ENCODE measurements at places on chromosomes 4 and X.

DNA sequence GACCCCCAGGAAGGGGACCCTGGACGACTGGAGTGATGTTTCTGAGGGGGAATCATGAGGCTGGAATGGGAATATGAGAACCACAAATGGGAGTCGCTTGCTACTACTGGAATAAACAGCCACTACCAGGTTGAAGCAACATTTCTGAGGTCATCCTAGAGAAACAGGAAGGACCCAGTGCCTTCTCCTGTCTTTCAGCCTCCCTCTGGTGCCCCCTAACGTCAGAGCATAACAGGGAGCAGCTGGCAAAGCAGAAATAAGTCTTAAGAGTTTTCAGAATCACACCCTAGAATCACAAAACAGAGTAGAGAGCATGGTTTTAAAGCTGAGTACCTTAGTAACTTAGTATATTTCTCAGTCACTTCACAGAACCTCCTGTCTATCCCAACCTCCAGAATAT is 347.8 kb upstream of the PITX2 start:
- DNase-seq = no peak

- no peak for DNase-seq
Measured at GRCh38 chrX:4844376-4844775, 1130.9 kb upstream of the PRKX start.

- DNase-seq = no peak
Measured at GRCh38 chrX:120452131-120452530, 17.0 kb downstream of the LAMP2 start.

DNA sequence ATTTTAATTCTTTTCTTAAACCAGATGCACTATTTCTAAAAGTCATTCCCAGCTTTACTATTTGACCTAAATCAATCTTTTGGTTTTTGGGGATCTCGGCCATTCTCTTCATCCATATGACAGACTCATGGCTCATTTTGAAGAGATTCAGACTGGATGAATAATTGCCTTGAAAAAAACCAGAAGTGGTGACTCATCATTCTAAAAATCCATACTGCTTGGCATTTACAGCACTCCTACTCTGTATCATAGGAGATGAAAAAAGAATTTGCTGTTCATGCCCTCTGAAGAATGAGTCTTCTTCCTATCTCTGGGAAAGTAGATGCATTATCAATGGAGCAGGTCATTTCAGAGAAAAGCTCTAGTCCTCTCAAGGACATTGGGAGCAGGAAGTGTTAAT is 220.5 kb upstream of the RPS6KA3 start:
- no peak for DNase-seq

- DNase-seq = no peak
Measured at GRCh38 chr4:141898346-141898745, 262.0 kb downstream of the IL15 start.

- DNase-seq = no peak
Measured at GRCh38 chr4:169024762-169025161, 14.7 kb upstream of the CBR4 start.

DNA sequence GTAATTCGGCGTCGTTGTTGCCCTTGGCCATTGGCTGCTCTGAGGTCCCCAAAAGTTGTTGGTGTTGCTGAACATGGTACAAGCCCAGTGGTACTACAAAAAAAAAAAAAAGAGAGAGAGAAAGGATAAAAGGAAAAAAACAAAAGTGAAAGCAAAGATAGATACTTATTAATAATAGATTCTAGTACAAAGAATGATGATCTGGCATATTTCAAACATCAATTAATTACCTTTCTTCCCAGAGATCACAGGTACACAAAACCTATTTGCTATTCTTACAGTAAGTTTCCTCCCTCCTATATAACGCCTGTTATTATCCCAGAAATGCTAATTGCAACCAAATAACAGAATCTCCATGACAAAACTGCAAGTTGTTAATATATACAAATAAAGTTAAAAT is 188.9 kb downstream of the FBXW7 start:
- DNase-seq = no peak

GRCh38 chr4:32010221-32010620 is 1290.1 kb downstream of the PCDH7 start:
- no peak for DNase-seq

DNA sequence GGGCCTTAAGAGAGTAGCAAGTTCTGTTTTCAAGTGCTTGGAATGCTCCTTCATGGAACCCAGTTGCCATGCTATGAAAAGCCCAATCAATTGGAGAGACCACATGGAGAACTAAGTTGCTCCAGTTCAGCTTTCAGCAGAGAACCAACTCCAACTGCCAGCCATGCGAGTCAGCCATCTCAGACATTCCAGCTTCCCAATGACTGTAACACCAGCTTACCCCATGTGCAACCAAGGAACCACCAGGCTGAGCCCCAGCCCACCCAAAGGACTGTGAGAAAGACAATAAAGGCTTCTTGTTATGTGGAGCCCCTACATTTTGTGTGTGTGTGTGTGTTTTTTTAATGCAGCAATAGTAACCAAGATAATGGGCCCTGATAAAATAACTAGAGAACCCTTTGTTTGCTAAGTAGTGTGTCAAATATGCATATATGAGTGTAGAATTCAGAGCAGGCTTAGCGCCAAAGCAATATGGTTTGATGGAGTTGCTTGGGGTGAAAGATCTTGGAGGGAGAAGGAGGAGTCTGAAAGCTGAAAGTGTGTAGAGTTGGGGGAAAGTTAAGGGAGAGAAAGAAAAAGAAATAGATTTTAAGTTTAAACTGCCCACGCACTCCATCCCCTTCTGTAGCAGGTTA is 35.0 kb upstream of the CCKAR start:
- DNase-seq = no peak

DNA sequence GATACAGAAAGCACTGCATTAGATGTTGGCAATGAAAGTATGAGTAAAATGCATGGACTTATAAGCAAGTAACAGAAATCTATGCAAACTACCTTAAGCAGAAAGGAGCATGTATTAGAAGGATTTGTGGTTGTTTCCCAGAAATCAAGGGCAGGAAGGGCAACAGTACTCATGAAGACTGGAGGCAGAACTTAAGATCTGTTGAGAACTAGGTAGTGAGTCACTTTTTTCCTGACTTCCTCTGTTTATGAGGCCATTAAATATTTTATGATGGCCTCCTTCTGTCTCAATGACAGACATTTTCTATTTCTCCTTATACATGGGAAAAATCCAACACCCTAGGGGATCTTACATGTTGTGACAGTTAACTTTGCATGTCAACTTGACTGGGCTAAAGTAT is 398.2 kb downstream of the MID1IP1 start:
- no peak for DNase-seq

DNA sequence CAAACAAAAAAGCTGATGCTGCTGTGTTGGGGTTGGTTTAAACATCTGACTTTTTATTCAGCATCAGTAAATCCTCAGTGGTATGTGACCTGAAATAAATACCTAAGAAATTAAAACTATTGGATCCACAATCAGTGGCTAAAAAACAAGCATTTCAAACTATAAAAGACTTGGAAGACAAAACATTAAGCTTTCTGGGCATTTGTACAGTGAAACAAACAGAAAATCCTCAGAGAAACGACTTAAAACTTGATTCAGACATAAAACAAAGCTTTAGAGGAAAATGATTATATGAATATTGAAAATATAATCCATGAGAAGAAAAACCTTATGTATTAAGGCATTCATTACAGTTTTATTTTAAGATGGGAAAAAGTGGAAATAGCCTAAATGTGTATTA is 213.3 kb upstream of the INTU start:
- no peak for DNase-seq

DNA sequence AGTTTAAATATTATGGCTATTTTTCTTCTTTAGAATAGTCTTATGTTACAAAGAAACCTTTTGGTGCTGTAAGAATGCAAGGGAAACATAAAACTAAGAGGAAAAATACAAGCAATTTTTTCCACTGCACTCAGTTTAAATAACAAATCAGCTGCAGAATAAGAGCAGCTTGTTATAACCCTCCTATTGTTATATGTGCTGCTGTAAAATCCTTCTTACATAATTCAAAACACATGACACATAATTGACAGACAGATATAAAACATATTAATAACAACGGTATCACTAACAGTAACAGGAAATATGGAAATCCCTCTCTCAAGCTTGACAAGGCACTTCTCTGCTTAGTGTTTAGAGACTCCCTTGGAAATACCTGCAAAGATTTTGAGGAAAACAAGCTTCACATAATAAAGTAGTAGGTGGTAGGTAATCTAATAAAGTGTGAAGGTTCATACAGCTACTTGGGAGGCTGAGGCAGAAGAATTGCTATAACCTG is 385.3 kb upstream of the HS3ST1 start:
- no peak for DNase-seq

DNA sequence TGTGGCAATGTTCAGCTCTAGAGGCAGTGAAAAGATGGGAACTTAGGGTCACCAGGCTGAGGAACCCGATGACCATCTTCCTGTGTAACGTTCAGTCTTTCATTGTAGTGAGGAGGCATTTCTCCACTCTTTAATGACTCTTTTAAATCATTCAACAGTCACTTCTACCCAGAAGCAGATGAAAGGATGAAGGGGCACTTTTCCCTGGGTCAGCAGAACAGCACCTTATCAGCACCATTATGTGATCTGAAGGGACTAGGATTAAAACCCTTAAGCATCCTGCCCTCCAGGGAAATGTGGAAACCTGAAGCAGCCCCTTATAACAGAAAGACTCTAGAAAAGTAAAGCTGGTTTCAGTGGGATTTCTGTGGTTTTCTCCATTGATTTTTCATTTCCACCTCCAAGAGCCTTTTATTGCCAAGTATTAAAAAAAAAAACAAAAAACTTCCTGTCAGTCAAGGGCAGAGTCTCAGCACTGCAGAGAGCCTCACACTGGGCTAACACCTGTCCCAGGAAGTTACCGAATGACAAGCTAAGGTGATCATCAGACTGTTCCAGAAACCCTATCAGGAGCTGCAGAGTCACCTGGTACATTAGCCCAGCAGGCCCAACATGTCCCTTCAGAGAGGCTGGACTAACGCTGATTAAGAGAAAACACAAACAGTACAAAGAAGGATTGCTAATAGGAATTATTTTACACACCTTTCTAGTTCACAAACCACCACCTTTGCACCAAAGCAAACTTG is 185.9 kb downstream of the SHROOM3 start:
- no peak for DNase-seq

DNA sequence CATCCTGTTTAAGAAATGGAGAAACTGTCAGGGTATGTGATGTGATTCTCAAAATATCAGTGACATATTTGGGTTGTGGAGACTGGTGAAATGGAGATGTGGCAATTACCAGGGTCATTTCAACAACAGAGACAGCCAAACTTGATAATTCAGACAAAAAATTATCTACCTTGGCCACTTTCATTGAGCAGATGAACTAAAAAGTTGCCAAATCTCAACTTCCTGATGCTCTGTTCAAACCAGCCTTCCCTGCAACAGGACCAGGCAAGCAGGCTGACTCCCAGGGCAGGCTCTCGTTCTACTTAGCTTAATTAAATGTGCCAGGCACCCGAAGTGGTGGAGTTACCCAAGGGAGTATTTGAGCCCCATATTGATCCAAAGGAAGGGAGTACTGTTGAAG is 199.6 kb downstream of the AFF2 start:
- DNase-seq = no peak

DNA sequence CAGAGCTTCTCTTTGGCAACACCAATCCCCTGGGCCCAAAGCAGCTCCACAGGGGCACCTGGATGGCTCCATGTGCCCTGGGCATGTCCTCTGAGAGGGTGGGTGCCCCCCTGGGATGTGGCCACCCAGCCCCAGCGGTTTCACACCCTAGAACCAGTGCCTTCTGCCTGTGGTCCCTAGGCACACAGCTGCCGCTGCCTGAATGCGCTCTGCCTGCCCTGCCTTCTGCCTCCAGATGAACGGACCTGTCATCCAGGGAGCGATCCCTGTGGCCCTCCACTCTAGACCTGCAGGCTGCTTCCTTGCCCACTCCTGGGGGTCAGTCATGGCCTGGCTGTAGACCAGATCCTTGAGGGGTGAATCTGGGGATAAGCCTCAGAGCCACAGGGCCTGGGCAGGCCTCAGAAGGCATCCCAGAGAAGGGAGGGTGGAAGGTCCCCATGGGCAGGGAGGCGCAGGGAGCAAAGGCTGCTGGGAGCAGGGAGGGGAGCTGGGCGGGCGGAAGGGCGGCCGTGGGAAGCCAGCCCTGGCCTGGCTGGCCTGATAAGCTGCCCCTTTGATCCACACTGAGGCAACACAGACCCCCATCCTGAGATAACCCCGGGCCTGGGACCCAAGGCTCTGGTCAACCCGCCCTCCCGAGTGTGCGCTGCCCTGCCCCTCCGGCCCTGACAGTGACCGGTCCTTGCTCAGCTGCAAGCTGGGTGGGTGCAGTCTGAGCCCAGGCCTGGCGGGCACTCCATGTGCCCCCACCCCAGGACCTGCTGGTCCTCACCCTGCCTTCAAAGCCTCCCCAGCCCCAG is 8.1 kb upstream of the FGFR3 start:
- DNase-seq = no peak

- no peak for DNase-seq
Measured at GRCh38 chr4:24686866-24687692, 102.7 kb upstream of the DHX15 start.

DNA sequence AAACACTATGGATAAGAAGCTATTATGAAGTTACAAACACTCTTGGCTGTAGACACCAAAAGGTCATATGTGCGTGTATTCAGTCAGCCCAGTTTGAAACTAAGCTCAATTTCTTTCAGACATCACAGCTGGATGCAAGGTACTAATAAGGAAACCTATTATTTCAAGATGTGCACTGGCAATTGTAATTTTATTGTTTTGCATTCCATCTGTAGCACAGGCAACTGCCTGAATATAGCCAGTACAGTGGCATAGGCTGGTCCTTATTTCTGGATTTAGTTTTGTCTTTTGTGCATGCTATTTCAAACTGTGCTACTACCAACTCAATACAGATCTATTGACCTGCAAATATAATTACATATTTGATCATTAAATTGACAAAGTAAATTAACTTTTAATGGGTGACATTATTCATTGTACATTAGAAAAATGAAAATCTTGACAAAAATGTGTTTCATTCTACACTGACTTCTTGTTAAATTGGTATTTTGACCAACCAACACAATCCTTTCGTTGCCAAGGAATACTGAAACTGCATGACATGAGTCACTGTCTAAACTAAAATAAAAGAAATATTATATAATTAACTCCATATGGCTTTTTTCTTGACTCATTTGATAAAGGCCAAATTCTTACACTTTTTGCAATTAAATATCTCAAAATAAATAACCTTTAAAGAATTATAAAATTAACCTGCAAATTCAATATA is 594.3 kb upstream of the ADGRL3 start:
- DNase-seq = no peak

DNA sequence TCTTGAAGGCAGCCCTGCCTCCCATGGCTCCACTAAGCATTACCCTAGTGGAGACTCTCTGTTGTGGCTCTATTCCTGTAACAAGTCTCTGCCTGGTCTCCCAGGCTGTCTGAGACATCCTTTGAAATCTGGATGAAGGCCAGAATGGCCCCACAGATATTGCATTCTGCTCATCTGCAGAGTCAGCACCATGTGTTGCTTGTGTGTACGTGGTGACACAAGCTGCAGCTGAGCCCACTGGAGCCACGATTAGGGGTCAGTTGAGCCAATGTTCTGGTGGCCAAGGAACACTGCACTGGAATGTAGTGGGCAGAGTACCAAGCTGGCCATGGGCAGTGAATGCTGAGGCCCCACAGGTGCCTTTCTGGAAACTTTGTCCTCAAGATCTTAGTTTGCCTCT is 29.2 kb downstream of the GRID2 start:
- no peak for DNase-seq

- no peak for DNase-seq
Measured at GRCh38 chr4:11894977-11895376, 466.3 kb upstream of the HS3ST1 start.

All from activated CD8-positive, alpha-beta memory T cell treated with anti-CD3 and anti-CD28 coated beads for 1 hour (primary cell).